ENCODE measurements at places on chromosomes 13 and 19.

GRCh38 chr13:25657157-25657556 is 285.4 kb downstream of the ATP8A2 start:
- DNase-seq: no peak

GRCh38 chr19:12792051-12792852 is 966 bp downstream of the JUNB start:
- no peak for DNase-seq

- no peak for DNase-seq
Measured at GRCh38 chr13:106911627-106912026, 343.7 kb upstream of the ARGLU1 start.

- DNase-seq: no peak
Measured at GRCh38 chr13:89432997-89433396, 1761.8 kb downstream of the SLITRK5 start.

DNA sequence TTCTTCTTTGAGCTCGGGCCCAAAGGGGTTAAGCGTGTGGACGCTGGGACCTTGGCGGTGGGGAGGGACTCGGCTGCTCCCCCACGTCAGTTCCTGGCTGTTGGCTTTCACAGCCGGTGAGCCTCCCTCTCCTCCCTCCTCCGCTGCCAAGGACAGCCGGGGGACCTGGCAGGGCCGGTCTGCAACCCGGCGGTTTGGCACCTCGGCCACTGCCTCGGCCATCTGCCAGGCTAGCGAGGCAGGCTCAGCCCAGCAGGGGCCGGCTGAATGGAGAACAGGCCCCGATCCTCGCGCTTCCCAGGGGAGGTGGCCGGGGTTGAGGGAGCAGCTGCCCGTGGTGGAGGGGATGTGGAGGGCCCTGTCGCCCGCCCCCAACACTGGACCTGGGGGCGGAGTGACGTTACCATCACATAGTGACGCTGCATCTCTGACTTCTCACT is 5.0 kb downstream of the TLE5 start:
- DNase-seq: no peak

GRCh38 chr13:111119966-111120365 is 4.9 kb downstream of the ARHGEF7 start:
- DNase-seq: no peak

GRCh38 chr13:27728271-27728670 is 64.0 kb upstream of the GSX1 start:
- no peak for DNase-seq

DNA sequence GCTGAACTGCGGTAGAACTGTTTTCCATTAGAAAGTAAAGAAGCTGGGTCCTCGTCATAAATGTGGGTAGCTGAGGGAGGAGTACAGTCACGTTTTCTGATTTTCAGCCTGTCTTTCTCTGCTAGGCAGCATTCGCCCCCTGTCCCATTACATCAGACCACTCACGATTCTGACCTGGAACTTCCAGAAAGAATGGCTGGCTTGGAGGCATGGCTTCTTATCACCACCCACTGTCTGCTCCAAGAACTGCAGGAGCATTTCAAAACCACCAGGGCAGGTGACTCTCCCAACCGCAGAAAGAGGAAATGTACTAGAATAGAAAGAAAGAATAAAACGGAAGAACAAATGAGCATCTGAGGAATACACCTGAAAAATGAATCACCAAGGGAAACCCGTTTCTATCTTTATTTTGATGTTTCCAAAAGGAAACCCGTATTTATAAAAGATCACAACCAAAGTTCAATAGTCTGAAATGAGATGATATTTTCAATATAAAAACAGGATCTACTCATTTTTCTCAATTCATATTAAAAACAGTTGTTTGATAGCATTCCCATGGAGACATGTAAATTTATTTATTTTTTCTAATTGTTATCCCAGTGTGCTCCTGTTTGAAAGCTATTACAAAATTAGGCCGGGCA is 22.1 kb upstream of the POMP start:
- peak; percentile 43 for DNase-seq

DNA sequence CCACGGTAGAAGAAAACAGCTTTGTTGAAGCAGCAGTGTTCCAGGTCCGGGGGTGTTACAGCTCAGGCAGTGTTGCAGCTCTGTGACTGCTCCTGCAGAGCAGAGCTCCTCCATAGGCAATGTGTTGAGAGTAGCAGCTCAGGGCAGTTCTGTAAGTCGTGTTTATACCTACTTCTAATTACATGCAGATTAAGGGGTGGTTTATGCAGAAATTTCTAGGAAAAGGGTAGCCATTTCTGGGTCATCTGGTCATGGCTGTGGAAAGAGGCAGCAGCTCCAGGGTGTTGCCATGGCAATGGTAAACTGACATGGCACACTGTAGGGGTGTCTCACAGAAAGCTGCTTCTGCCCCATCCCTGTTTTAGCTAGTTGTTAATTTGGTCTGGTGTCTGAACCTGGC is 316.4 kb downstream of the GPC5 start:
- no peak for DNase-seq

GRCh38 chr19:46844067-46844489 is 6.6 kb downstream of the AP2S1 start:
- DNase-seq: no peak

DNA sequence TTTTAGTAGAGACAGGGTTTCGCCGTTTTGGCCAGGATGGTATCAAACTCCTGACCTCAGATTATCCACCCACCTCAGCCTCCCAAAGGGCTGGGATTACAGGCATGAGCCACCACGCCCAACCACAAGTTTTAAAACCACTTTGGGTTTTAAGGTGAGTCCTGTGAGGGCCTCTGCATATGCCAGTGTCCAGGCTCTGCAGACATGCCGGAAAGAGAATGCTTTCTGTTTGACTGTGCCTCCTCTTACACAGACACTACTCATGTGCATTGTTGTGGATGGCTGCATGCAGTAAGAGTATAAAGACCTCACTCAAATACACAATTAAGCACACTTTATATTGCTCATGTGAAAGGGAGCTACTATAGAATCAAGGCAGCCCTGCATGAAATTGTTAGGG is 20.8 kb upstream of the SLC25A30 start:
- DNase-seq: no peak

DNA sequence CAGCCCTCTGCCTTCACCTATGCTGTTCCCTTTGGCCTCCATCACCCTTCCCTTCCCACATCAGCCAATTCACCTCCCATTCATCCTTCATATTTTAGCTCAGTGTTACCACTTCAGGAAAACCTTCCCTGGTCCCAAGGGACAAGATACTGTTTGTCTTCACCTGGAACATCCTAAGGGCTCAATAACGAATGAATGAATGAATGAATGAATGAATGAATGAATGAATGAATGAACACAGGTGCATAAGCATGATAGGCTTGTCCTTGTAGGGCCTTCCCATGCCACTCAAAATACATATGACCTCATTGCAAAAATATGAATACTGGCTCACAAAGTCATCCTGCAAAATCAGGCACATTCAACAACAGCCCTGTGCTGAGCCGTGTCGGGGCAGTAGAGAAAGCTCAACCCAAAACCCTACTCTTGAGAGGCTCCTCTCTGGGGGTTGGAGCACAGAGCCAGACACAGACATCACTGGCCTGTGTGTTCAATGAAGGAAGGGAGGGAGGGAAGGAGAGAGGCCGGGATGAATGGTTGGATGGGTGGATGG is 33.7 kb upstream of the TPM4 start:
- no peak for DNase-seq

- no peak for DNase-seq
Measured at GRCh38 chr13:45674908-45675307, 27.2 kb upstream of the CBY2 start.

GRCh38 chr19:2546128-2547032 is 70.5 kb downstream of the GADD45B start:
- DNase-seq: no peak

DNA sequence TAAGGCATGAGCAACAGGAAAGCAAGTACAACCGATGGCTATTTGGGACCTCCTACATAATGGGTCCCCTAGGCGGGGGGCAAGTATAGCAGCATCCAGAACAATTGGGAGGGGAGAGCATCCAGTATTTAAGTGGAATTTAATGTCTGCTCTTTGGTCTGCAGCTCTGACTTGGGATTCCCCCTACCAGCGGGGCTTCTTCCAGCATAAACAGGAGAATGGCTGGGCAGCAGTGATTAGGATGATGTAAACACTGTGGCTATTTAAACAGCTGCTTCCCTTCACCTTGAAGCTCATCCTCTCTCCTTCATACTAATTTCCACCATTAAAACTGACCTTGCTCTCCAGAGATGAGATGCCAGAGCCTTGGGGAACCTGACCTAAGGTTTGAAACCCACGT is 73.9 kb upstream of the OXGR1 start:
- DNase-seq: no peak

- DNase-seq: no peak
Measured at GRCh38 chr13:24985107-24985506, 110.8 kb upstream of the PABPC3 start.

- peak; percentile 71 for DNase-seq
Measured at GRCh38 chr19:55632463-55632834, 8.1 kb upstream of the ZNF784 start.

DNA sequence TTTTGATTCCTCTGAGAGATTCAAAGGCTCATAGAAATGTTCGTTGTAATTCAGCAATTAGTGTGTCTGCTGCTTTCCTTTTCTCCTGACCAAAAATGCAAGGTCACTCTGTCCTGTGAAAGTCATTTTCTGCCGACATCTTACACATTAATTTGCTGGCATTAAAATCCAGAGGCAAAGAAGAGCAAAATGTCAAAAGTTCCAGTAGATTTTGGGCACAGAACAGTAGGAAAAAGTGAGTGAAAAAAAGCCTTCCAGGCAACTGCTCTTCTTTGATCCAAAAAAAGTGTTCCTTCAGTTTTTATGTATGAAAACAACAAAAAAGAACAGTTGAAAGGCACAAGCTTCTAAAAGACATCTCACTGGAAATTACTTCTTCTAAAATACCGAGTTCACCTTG is 413.8 kb downstream of the FOXO1 start:
- DNase-seq: no peak

DNA sequence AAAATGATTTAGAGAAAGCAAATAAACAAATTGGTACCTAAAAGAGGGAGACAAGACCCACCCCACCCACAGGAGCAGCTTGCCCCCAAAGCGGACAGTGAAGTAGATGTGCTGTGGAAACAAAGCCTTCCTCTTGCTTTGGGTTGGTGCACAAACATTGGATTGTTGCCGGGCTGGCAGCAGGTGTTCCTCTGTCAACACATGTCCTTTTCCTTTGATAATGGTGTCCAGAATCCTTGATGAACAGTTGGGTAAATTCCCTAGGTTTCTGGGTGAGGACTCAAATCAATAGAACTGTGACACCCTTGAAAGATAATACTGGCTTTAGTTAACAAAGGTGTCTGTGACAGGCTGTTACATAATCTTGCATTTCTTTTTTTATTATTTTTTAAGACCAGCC is 311.8 kb downstream of the SPRY2 start:
- DNase-seq: no peak

DNA sequence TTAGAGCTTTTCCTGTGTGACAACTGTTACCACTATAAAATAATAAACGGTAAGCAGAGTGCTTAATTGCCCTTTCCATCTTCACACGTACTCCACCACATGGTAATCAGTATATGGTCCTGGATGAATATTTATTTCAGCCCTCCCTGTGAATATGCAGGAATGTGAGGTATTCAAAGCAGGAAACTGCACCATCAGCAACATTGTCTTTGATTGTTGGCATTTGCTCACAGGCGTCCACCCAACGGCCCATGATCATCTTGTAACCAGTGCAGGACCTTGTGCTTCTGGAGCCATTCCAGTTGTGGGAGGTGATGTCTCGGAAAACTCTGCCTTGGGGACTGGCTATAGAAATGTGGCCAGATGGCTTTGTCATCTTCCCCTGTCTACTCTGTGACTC is 132.6 kb downstream of the COG6 start:
- DNase-seq: no peak

GRCh38 chr19:14167576-14168138 is 31.3 kb upstream of the ASF1B start:
- DNase-seq: no peak

- peak; percentile 74 for DNase-seq
Measured at GRCh38 chr19:30649934-30650614, 277.9 kb downstream of the ZNF536 start.

DNA sequence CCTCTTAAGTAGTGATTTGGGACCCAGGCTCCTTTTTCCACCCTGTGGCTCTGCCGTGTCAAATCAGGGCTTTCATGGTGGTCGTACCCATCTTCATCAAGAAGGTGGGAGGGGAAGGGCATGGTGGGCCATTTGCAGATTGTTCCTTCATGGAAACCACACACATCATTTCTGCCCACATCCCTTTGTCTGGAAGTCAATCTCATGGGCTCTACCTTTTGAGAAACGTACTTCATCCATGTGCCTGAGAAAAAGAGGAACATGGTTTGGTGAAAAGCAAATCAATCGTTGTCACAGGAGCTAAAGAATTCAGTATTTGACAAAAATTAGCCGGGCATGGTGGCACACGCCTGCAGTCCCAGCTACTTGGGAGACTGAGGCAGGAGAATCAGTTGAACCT is 233.4 kb downstream of the FOXO1 start:
- no peak for DNase-seq

DNA sequence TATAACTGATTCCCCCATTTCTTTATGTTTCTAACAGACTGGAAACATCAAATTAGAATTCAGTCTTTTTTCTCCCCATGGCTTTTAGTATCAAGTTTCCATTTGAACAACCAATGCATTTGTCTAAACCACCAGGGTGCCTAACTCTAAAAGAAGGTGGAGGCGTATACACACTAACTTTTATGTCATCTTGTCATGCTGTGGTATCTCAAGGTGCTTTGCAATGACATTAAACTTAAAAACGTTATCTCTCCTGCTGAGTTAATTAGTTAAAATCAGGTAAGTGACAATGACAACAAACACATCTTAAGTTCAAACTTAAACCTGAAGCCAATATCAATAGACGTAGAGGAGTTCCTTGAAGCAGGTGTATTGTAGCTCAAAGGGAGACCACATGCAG is 1001.7 kb downstream of the PCDH17 start:
- no peak for DNase-seq

GRCh38 chr13:69194130-69194529 is 913.5 kb upstream of the ATXN8OS start:
- DNase-seq: no peak

GRCh38 chr13:45933203-45933908 is 81.8 kb upstream of the SIAH3 start:
- no peak for DNase-seq

DNA sequence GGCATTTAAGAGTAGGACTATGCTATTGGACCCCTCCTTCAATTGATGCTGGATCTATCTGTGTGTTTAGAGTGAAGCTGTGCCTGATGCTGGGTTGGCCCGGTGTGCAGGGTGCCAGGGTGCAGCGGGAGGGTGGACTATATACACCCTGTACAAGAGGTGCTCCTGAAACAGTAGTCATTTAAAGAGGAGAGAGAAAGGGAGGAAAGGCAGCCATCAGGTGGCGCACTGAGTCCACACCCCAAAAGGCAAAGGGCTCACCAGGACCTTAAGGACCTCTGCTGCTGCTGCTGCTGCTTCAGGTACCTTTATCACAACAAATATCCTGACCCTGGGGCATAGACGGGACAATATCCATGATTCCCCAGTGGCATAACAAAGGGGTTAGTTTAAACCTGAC is 39.4 kb downstream of the ZNF136 start:
- no peak for DNase-seq

Data from GM13976 (cell line).